GM23248 (cell line): ENCODE measurements at places on chromosomes 4 and X. TPM values are rescaled to one million over a fixed set of nuclear protein-coding genes. Genes with fewer than 3 reads are reported as not detected.

- no peak for DNase-seq
Observed at GRCh38 chr4:14520171-14520570, 482.1 kb upstream of the CPEB2 start.

- DNase-seq = no peak
Observed at GRCh38 chr4:95508421-95508820, 40.4 kb downstream of the UNC5C start.

DNA sequence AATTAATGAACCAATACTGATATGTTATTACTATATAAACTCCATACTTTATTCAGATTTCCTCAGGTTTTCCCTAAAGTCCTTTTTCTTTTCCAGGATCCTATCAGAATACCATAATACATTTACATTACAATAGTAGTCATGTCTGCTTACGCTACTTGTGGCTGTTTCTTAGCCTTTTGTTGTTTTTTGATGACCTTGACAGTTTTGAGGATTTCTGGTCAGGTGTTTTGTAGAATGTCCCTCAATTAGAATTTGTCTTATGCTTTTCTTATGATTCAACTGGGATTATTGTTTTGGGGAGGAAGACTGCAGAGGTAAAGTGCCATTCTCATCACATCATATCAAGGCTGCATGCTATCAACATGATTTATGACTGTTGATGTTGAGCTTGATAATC lies 9.1 kb downstream of the SOX3 start:
- DNase-seq = no peak

DNA sequence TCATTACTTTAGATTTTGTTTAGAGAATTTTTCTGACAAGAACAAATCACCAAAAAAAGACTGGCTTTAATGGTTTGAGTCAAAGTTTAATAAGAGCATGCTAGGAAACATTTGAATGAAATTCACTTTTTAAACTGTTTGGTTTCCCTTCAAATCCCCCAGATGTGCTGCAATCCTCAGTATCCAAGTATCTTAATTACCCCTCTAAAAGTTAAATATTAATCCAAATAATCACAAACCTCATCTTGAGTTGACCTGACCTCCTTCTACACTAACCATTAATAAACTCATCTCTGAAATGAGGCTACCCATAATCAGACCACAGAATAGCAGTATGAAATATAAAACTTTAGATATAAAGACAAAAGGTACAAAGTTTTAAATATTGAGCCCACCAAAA lies 10.1 kb downstream of the DHX15 start:
- DNase-seq = no peak

The ARX gene
- not detected in 2 replicates for total RNA-seq

GRCh38 chr4:138677212-138677611 lies 338.4 kb upstream of the NOCT start:
- DNase-seq = no peak

GRCh38 chr4:38015886-38016515 lies 55.8 kb downstream of the PTTG2 start:
- DNase-seq = no peak

- no peak for DNase-seq
Observed at GRCh38 chr4:42642101-42642797, 14.7 kb downstream of the ATP8A1 start.

The SLC2A9 gene
- total RNA-seq = 0.25 and 2.8 TPM in 2 replicates

- peak; percentile 41 for DNase-seq
Observed at GRCh38 chr4:147629783-147630730, 12.9 kb downstream of the TMEM184C start.

The ZNF711 gene
- total RNA-seq = 0.38 and 0.43 TPM in 2 replicates

- DNase-seq = peak; percentile 58
Observed at GRCh38 chrX:3638280-3638873, 75.1 kb downstream of the PRKX start.

GRCh38 chrX:72584163-72584562 lies 11.5 kb upstream of the HDAC8 start:
- no peak for DNase-seq

DNA sequence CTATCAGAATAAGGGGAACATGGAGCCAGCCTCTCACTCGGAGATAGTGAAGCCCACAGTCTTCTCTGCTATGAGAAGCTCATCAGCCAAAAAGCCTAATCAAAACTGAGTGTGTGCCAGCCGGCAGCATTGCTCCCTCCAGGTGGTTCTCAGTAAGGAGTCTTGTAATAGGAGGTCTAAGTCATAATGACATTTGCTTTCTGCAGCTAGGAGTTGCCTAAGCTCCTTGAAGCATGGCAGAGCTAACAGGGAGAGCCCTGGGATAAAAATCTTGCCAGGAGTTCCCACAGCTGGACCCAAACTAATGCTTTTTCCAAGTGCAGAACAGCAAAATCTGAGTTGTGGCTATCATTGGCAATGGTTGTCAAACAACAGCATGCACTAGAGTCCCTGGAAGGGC lies 245.2 kb downstream of the SPATA18 start:
- no peak for DNase-seq

The CT55 gene
- total RNA-seq = not detected in 2 replicates

DNA sequence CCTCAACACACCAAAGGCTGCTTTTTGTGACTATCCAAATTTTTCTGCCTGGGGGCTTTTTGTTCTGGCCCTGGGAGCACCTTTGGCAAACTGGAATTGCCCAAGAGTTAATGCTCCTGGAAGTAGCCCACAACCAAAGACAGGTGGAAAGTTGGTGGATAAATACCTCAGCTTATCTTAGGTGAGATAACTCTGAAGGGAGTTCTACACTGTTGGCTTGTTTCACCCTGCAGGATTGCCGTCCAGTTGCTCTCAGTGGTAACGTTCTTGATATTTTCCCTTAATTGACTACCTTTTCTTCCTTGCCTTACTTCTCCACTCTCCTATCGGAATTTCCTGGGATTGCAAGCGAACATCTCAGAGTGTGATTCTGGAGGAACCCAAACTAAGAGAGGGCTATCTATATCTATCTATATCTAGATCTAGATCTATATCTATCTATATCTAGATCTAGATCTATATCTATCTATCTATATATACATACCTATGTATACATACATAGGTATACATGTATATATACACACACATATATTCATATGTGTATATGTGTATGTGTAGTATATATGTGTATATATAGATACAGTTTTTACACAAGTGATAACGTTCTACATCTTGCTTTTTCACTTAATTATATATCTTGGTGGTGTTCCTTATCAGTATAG lies 82.6 kb upstream of the DHX15 start:
- no peak for DNase-seq

- no peak for DNase-seq
Observed at GRCh38 chrX:139475432-139475831, 55.1 kb upstream of the F9 start.

- peak; percentile 79 for DNase-seq
Observed at GRCh38 chr4:168631241-168632162, 134.7 kb downstream of the PALLD start.

- no peak for DNase-seq
Observed at GRCh38 chr4:172514011-172514410, 654.6 kb upstream of the GALNT7 start.

DNA sequence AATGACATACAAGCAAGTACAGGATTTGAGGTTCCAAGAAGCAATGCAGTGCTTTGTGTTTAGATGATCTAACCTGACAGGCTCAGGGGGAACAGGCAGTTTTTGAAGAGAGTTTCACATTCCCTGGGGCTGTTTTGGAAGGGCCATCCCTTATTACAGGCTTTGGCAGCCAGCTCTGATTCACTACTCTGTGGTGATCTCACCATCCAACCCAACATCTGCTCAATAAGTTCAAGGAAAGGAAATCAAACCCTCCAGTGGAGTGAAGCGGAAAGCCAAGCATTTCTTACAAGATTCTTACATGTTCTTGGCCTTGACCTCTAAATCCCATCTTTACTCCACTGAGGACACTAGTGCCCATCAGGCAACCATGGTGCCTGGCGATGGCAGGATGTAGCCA lies 7.5 kb downstream of the IDS start:
- peak; percentile 86 for DNase-seq
